ENCODE measurements at places on chromosomes 6 and 20.

GRCh38 chr6:92700411-92700810 is 718.9 kb downstream of the EPHA7 start:
- DNase-seq = no peak

DNA sequence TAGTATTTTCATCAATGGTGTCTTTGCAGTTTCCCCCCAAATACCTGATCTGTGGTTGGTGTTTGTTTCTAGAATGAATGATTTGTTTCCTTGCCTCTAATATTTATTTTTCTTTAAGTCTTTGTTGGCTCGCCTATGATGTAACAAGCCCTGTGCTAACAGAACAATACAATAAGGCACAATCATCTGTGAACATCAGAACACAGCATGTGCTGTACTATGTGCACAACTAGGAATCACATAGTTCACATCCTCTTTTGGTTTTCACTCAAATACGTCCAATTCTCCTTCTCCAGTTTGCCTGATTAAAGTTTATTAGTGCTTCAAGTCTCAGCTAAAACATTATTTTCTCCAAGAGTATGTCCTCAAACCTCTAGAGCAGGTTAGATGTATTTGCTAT is 613.1 kb downstream of the EPHA7 start:
- no peak for DNase-seq

- no peak for DNase-seq
Observed at GRCh38 chr6:158457616-158458278, 102.1 kb upstream of the TMEM181 start.

GRCh38 chr6:112382778-112383177 is 35.6 kb downstream of the RFPL4B start:
- no peak for DNase-seq

DNA sequence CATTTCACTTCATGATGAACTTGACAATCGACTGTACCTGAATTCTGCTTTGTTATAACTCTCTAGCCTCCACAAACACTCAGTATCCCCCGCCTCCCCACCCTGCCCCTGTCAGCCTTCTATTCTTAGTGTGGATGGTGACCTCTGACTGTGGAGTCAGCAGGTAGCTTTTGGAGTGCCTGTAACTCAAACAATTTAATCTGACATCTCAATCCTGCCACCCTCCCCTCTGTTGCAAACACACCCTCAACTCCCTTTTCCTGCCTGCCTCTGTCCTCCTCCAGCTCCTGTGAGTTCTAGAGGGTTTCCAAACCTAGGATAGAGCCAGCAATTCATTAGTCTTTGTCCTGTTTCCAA is 20.3 kb downstream of the DAAM2 start:
- no peak for DNase-seq

DNA sequence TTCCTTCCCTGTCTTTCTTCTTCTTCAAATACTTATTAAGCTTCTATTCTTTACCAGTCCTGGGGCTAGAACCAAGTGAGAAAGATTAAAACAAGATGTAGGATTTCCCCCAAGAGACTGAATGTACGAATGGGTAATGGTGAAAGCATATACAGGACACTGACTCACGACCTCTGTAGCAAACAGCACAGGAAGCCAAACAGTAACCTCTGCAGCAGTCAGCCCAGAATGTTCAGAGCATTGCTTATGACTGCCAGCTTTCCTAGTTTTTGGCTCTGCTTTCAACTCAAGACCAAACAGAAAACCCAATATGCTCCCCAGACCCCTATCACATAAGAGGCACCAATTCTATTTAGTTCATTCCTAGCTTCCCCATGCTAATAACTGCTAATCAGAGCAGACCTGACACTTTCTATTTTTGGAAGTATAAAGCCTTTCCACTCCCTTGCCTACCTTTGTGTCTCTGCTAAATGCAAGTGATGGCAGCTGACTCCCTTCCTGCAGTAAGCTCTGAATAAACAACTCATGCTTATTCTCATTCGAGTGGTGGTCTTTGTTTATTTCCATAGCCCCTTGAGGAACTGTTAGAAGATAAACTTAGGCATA is 690.6 kb downstream of the EPM2A start:
- DNase-seq = no peak

DNA sequence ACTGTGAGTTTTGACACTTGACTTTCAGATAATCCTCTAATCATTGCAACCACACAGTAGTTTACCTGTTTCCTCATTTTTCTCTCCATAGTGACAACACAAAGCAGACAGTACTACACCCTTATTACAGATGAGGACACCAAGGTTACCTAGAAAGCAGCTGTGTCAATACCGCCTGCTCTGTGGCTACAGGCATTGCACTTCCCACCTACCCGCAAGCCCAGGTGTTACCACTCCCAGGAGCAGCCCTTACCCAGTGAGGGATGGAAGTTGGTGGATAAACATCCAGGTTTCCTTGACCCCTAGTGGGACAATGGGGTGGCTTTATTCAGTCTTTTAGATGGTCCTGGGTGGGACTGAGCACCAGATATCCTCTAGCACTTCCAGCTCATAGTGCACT is 503.6 kb downstream of the PTPRT start:
- DNase-seq = no peak

GRCh38 chr6:119040229-119040628 is 38.2 kb downstream of the FAM184A start:
- no peak for DNase-seq

GRCh38 chr20:23668477-23668951 is 20.3 kb downstream of the CST4 start:
- DNase-seq = peak; percentile 84
